ENCODE measurements at places on chromosomes 2 and 18.

DNA sequence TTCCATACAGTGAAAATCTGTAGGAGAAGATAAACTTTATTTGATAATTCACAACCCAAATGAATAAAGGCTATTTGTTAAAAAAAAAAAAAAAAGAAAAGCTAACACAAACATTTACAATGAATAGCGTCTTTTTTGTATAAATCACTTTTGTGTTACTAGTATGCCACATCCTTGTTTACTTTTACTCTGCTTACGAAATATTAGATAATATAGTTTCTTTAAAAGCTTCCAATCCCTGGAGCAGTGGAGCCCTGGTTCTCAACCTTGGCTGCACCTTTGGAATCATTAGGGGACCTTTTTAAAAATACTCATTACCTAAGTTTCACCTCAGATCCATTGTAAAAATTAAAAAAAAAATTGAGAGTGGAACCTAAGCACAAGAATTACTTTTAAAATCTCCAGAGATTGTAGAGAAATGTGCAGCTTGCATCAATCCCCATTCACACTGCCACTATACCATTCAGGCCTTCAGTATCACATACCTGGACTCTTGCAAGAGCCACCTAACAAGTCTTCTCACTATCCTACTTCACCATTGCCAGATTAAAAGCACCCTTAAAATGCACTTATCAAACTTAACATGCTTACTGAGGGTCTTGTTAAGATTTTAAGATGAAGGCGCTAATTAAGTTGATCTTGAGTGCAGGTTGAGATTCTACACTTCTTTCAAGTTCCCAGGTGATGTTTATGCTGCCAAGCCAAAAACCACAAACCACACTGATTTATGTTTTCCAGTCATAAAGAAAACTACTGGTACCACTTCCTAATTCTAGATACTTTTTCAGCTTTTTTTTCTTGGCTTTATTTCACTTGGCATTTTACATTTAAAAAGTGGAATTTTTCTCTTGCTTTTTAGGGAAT lies 59.7 kb upstream of the ZC3H15 start:
- no peak for DNase-seq

GRCh38 chr18:33161131-33161530 lies 279.4 kb downstream of the CCDC178 start:
- DNase-seq, result no peak

- no peak for DNase-seq
Measured at GRCh38 chr2:96437512-96437911, 67.6 kb downstream of the NEURL3 start.

GRCh38 chr2:102735416-102736109 lies 26.3 kb upstream of the TMEM182 start:
- DNase-seq, result no peak

- no peak for DNase-seq
Measured at GRCh38 chr18:5376986-5377385, 81.5 kb upstream of the ZBTB14 start.

GRCh38 chr2:30162806-30163205 lies 16.0 kb downstream of the YPEL5 start:
- DNase-seq, result no peak

- DNase-seq, result no peak
Measured at GRCh38 chr2:174833737-174834136, 69.5 kb upstream of the CHRNA1 start.

DNA sequence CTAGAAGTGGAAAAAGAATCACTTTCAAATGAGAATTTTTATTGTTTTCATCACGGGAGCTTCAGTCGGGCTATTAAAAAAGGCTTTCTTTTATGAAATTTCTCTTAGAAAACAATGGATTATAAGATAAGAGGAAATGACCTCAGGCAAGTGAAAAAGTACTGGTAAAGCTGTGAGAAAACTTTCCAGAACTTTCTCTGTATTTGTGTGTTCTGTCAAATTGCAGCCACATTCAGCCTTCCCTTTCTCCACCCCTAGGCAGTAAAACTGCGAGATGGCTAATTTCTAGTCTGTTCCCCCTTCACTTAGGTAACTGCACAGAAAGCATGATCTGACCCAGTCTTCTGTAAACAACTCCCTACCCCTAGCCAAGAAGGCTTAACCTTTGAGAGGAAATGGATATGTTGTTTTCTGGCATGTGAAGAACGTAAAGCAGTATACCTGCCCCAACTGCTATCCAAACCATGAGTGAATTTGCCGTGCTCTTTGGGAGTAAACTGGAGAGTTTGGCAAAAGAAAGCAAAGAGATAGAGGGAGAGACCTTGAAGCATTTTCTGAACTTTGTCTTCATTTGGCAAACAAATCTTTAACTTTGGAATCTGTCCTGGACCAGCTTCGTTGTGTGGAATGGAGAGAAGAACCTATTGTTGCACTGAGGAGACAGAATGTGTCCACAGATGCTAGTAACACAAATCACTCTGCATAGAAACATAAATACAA lies 105.4 kb downstream of the ETAA1 start:
- DNase-seq, result no peak

DNA sequence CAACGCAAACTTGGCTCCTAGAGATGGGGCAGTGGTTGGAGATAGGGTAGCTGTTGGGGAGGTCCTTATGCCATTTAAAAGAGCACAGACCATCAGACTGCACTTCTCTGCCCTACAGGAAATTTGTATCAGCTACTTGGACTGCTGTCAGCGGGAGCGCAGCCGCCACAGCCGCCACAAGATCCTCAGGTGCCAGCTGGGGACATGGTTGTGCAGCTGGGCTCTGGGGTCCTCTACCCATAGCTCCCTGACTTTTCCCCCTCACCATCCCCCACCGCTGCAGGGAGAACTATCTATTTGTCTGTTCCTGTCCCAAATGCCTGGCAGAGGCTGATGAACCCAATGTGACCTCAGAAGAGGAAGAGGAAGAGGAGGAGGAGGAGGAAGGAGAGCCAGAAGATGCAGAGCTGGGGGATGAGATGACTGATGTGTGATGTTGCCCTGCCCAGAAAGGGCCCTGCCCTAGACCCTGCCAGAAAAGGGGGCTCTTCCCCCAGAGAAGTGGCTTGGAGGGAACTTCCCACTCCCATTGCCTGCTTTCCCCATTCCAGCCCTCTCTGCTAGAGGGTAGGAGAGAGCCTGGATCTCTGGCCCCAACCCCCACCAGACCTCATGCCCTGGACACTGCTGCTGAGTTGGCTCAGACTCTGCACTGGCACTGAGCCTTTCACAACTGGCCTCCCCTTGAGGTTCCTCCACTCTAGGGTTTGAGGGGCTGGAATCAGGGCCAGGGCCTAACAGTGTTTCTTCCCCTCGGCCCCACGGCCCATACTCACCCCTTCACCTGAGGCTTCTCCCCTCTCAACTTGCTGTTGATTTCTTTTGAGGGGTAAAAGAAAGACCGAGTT lies 7.3 kb downstream of the PRADC1 start:
- DNase-seq, result no peak

GRCh38 chr2:126846241-126846640 lies 52.4 kb upstream of the TEX51 start:
- no peak for DNase-seq

DNA sequence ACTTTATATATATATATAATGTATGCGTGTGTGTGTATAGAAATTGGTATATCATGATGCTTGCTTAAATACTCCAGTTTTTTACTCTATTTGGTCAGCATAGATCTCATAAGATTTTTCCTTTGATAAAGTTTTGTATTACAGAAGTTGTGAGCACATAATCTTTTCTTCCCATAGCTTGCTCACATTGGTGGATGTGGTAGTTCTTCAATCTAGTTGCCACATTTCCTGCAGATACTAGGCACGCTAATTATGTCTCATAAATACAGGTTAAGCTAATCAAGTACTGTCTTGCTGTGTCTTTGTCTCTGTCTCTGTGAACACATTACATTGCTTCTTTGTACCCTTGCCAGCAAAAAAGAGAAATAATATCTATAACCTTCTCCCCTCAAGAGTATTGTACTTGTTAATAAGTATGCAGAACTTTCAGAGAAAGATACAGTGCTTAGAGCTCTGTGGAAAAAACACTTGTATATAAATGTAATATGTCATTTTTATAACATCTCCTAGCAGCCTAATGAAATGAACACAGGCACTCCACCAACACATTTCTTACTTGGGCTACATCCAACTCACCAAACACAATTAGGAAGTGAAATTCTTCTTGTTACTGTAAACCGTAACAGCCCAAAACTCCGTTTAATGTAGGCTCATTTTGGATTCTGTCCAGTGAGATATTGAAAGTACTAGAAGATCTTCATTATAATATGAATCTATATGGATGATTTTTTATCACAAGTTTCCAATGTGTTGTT lies 306.7 kb upstream of the SLC8A1 start:
- no peak for DNase-seq

- DNase-seq, result peak; percentile 78
Measured at GRCh38 chr2:238256594-238257104, 16.8 kb upstream of the HES6 start.

DNA sequence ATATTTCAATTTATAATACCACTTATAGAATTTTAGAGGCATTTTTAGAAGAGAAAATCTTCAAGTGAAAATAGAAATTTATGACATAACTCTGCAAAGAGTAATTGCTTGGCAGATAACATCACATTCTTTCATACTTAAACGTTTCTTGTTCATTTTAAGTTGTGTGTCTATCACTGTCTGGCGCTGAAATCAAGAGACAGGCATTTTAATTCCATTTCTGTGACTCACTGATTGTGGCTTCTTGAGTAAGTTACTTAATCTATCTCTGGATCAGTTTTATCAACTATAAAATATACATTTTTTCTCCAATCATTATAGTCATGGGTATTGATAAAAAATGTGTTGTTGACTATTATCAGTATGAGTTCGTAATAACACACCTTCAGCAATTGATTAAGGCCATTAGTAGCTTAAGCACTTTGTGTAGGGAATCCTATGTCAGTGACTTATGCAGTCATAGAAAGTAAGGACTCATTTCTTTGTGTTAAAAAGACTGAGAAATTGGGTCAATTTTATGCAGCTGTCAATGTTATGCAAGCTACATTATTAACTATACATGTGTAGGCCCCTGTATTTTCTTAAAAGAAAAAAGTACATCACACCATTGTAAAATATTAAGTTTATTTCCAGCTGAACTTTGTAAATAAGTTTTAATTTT lies 497.3 kb downstream of the CCDC85A start:
- DNase-seq, result no peak

DNA sequence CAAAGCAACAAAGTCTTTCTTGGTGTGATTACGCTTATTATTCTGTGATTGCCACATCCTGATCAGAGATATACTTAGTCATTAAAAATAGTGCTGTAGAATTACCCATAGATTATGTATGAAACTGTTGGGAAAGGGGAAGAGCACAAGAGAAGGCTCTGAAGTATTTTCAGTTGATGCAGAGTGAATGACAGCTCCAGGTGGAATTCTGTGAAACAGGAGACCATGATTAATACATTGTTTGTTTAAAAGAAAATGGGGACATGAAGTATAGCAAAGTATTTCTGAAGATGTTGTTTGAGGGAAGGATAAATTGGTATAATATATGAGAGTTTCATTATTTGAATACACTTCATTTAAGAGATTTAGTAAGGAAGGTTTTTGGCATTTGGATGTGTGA lies 307.6 kb upstream of the CDH20 start:
- DNase-seq, result no peak

DNA sequence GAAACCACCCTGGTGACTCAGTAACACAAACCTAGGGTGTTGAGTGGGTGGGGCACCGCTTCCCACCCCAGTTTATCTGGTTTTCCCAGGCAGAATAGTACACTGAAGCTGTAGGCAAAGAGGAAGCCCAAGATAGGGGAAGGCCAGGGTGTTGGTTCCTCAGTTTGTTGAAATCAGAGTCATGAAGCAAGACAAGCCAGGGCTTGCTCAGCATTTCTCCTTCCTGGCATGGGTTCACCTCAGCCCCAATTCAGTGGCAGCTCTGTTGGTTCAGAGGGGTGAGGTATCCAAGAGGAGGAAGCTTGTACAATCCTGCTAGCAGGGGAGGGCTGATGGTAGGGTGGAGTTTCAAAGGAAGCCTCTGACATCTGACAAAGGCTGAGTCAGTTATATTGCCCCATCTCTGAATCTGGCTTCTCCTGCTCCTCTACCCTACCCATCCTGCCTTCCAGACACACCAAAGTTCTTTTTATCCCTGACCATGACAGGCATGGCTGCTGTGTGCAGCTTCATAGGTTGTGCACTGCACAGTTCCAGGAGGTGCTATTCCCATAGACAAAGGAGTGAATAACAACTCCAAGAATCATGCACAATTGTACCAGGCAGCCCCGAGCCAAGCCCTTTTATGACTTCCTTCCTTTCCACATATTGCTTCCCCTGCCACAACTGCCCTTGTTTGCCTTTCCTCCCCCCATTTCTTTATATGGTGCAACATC lies 24.9 kb upstream of the RAB10 start:
- DNase-seq, result no peak

DNA sequence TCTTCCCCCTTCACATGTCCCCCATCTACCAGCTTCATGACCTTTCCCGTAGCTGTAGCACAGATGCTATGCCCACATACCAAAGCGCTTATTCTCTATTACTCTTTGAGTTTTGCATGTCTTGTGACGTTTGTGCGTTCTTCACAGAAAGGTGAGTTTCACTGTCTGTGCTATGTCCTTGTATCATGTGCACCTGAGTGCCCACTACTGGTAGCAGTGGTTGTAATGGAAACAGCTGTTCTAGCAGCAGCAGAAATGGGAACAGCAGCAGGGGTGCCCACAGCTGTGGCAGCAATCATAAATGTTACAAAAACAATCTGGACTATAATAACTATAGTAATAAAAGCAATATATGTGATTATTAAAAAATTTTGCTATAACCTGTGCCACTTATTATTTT lies 127.1 kb downstream of the STK39 start:
- DNase-seq, result no peak

GRCh38 chr18:13266218-13267100 lies 47.9 kb downstream of the LDLRAD4 start:
- DNase-seq, result peak; percentile 22

GRCh38 chr2:14884651-14885050 lies 252.1 kb downstream of the LRATD1 start:
- no peak for DNase-seq

GRCh38 chr2:144320491-144320890 lies 199.4 kb downstream of the ZEB2 start:
- DNase-seq, result peak; percentile 70

- no peak for DNase-seq
Measured at GRCh38 chr2:128320906-128321771, 2.5 kb upstream of the HS6ST1 start.
